Suprapubic skin (tissue), 4 donors: ENCODE measurements at places on chromosomes 4 and X. TPM values are rescaled to one million over a fixed set of nuclear protein-coding genes. Genes with fewer than 3 reads are reported as not detected.

NLGN4X gene
- 0.64 TPM for total RNA-seq

SOD3 gene
- 26.3 TPM for total RNA-seq

TBC1D8B gene
- 2.3 TPM for total RNA-seq

GRCh38 chrX:9663216-9663615 lies 102.4 kb downstream of the GPR143 start:
- DNase-seq, result no peak

- DNase-seq, result no peak
Measured at GRCh38 chr4:27233531-27233930, 372.9 kb downstream of the STIM2 start.

GRCh38 chr4:8090744-8091301 lies 67.8 kb downstream of the ABLIM2 start:
- DNase-seq, result no peak
